Activated naive CD8-positive, alpha-beta T cell treated with anti-CD3 and anti-CD28 coated beads, Interleukin-2, amount 10 ng/mL, durations not matched to agents 7 days and 5 days (primary cell): ENCODE measurements at places on chromosomes 1 and 21. TPM values are rescaled to one million over a fixed set of nuclear protein-coding genes. Genes with fewer than 3 reads are reported as not detected.

- DNase-seq: no peak
Observed at GRCh38 chr1:204630132-204630905, 55.2 kb downstream of the LRRN2 start.

DNA sequence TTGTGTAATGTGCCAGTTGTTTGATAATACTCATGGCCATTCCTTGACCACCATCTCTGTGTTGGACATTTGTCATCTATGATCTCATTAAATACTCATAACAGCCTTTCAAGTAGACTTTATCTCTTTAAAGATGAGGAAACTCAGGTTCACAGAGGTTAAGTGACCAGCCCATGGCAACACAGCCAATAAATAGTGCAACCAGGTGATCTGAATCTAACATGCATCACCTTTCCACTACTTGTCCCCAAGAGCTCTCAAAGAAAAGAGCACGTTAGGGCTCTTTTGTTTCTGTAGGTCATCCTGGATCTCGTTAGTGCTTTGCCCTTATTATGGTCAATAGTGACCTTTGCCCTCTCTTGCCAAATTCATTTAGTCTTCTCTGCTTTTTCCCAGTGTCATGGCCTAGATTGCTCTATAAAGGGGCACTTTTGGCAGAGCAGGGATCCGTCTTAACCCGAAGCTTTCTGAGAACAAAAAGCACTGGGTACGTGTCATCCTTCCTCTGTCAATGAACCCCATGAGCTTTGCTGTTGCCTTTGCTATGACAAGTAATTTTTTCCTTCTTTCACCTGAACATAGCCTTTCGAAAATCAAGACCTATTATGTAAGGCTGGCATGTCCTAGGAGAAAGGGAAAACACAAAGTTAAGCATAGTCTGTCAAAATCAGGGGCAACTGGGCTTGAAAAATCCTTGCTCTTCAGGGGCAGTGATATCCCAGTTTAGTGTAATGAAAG is 88.0 kb upstream of the PLXNA2 start:
- DNase-seq: no peak

Gene CDCP2
- 0.20 TPM for total RNA-seq

Gene HORMAD1
- total RNA-seq: 0.62 TPM

GRCh38 chr1:201563941-201564340 is 25.0 kb downstream of the NAV1 start:
- DNase-seq: no peak

DNA sequence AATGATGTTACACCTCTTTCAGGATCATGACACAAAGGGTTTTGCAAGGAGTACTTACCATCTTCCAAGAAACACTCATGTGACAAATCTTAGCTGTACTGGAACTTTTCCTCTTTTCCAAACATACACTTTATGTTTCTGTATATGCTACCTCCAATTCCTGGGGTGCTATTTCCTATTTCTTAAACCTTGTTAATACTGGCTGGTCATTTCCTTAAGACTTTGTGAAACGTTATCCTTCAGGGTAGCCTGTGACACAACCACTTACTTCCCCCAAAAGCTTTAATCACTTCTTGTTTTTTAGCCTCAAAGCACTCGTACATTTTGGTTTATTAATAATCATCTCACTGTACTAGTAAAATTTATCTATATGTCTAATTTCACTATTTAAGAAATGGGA is 39.4 kb downstream of the OR10Z1 start:
- DNase-seq: no peak

Gene SEMA4A
- 9.8 TPM for total RNA-seq

DNA sequence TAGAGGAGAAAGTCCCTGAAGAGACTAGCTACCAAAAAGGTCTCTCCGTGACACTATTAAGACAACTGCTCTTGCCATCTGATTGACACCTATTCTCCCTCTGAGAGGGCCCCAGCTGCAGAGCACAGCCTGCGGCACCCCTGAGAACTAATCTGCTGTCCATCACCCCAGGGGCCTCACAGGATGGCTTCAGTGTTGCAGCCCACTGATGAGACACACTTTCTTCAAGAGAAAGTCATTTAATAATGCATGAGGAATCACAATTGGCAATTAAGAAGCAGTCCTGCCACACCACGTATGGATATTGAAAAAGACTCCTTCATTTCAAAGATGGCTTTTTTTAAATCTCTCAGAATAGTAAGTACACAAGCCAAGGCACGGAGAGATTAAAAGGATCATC is 48.9 kb downstream of the CAPN8 start:
- no peak for DNase-seq

Gene CFAP74
- not detected for total RNA-seq

- DNase-seq: no peak
Observed at GRCh38 chr1:71184410-71184809, 103.6 kb upstream of the ZRANB2 start.

Gene CD5L
- not detected for total RNA-seq

GRCh38 chr1:203451836-203452784 is 23.5 kb upstream of the PRELP start:
- no peak for DNase-seq

DNA sequence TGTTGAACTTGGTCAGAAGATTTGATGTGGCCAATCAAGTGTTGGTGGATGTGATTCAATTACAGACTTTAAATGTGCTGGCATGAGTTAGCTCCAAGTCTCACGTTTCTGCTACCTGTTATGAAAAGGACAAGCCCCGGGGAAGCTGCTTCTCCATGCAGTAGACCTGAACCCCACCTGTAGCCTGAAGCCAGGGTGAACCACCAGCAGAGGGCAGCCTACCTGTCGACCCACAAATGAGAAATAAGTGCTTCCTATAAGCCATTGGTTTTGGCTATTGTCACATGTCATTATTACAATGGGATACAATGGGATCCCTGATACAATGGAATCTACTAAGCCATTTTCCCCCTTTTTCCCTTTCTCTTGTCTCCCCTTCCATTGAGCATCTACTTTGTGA is 230.2 kb downstream of the PRDM2 start:
- DNase-seq: no peak

Gene DARS2
- 21.6 TPM for total RNA-seq

- no peak for DNase-seq
Observed at GRCh38 chr1:10520497-10520896, 45.7 kb downstream of the PEX14 start.

Gene FCMR
- 145 TPM for total RNA-seq

Gene SEMA6C
- total RNA-seq: 6.0 TPM

- peak; percentile 65 for DNase-seq
Observed at GRCh38 chr1:234842726-234843641, 233.0 kb upstream of the IRF2BP2 start.

DNA sequence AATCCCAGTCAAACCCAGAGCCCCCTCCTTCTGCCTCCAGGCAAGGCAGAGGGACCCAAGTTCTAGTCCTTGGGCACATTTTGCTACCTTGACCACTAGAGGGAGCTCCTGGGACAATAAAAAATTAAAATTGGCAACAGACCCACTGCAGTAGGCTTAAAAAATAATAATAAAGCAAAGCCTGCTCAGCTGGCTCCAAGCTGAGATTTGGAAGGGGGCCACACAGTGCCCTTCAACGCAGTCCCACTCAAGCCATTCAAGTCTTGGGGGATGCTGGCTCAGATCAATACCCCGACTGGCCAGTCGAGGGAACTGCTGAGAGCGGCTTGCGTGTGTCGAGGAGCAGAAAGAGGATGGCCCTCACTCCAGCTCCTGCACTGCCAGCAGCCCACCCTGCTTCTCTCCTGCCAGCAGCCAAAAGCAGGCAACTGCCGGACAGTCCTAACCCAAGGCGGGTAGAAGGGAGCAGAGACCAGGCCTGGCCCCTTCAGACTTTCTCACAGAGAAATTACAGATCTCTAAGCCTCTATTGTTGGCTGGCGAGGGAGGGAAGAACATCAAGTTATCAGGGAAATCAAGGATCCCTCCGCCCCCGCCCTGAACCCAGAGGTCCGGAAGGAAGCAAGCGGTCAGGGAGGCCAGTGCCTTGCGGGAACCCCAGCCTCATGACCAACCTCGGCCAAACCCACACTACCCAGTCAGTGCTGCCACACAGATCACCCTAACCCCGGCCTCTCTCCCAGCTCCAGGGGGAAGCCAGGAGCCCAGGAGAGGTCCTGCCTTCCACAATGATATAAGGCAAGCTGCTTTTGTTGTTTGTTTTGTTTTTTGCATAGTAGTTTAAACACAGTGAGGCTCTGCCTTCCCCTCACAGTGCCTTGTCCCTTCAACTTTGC is 4.9 kb upstream of the ALDH4A1 start:
- peak; percentile 48 for DNase-seq

Gene RNF2
- total RNA-seq: 23.7 TPM

- no peak for DNase-seq
Observed at GRCh38 chr1:209807509-209807908, 1.6 kb upstream of the IRF6 start.

Gene GRIK3
- not detected for total RNA-seq

GRCh38 chr1:184648856-184649201 is 105.8 kb downstream of the EDEM3 start:
- DNase-seq: no peak

- DNase-seq: no peak
Observed at GRCh38 chr1:36728051-36728450, 245.3 kb upstream of the CSF3R start.

GRCh38 chr1:182617734-182618351 is 13.7 kb upstream of the RGS16 start:
- no peak for DNase-seq

DNA sequence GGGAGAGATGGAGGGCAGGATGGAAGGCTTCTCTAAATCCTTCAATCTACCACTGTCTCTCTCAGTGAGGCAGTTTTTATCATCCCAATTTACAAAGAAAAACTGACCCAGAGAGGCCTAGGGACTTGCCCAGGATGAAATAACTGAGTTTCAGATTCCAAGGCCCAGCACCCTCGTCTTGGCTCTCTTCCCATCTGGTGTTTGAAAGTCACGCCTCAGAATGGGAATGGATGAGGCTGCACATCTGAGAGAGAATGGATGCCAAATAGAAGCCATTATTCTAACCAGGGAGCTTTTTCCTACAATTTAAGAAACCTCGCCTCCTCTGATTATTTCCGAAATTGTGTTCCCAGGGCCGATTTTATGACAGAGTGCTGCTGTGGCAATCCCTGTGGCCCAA is 10.6 kb upstream of the KCNN3 start:
- DNase-seq: no peak

DNA sequence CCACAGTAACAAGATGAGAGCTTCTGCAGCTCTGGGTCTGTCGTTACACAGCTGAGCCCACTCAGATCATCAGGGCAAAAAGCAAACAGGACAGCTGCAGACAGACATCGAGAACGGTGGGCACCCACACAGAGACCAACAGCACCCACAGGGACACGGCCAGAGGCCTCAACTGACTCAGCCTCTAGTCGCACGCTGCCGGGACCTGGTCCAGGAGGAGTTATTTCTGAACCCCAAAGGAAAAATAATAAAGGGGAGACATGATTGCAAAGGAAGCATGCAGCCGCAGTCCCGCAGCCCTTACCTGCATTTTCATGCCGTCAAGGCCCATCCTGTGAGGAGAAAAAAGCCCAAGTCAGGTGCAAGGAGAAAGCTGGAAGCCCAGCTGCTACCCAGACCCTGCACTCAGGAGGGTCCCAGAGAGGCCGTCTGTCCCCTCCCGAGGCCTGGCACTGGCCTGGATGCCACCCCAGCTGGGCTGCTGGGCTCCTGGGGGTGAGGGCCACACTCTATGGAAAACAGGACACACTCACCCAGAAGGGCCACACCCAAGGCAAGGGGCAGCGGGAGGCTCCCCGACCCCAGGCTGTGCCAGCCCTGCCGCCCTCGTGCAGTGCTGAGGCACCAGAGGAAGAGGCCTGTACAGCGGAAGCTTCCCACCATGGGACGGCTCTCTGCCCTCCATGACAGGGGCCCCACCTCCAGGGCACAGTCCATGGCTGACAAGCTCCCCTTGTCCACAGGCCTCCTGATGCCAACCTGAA is 15.7 kb downstream of the LSS start:
- DNase-seq: no peak
